ENCODE measurements at places on chromosomes 13 and 19.

DNA sequence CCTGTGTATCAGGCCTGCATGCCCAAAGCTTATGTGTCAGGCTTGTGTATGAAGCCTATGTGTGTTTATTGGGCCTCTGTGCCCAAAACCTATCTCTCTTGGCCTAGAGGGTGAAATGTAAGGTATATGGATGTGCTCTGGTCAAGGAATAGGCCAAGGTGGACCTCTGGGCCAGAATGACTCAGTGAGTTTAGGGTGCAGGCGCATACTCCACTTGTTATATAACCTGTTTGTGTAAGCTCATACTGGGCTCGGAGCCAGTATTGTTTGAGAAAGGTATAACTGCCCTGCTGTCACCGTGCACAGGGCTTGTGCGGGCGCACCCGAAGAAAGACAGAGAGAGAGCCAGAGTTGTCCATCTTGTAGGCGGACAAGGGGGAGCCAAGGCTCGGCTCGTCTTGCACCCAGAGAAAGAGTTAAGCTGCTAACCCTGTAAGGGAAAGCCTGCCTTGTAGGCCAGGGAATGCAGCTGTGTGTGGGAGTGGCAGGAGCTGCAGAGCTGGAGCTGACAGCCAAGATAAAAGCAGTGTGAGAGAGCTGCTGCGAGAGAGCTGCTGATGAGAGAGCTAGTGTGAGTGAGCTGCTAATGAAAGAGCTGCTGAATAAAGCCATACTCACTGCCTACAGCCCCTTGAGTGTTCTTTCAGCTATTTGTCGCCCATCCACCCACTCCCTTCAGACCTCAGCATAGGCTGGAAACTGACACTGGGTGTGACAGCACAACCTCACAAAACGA lies 43.4 kb upstream of the N4BP2L1 start:
- DNase-seq, result no peak

DNA sequence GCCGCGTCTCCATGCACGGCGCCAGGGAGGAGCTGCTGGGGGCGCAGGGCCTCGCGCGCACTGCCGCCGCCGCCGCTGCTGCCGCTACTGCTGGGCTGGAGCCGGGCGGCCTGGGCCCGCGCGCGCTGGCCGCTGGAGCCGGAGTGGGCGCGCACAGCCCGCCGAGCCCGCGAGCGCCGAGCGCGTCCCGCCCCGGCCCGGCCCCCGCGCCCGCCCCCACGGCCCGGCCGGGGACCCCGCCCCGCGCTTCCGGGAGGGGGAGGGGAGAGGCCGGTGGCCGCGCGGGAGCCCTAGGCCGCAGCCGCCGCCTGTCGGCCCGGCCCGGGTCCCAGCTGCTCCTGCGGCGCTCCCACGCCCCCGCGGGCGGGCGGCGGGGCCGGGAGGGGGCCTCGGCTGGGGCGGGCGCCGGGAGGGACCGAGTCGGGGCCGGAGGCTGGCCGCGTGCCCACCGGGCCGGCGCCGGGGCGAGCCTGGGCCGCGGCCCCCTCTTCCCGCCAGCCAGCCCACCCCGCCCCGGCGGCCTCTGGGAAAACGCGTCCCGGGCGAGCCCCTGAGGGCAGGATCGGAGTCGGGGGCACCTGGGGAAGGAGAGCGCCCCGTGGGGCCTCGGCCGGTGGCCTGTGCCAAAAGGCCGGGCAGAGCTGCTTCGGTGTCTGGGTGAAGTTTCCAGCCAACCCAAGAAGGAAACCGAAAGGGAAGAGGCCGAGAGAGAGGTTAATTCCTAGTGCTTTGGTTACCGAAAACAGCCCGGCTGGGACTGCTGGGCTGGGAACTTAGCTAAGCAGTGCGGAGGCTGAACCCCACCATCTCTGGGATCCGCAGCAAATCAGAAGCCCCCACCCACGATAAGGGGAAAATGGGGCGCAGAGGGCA lies at the start of gene STK24:
Gene STK24, minus strand, starts transcription at position 145 of the 873 bp plus-strand sequence. CDS start 321 bp downstream, outside the sequence.
- no peak for DNase-seq

- DNase-seq, result no peak
These were observed 162.1 kb downstream of the GPC6 start for GRCh38 chr13:93388701-93389100.

GRCh38 chr13:54347531-54347930 lies 1318.9 kb downstream of the OLFM4 start:
- no peak for DNase-seq
